Right lobe of liver (tissue), 6 donors: ENCODE measurements at places on chromosomes 12 and 14. TPM values are rescaled to one million over a fixed set of nuclear protein-coding genes. Genes with fewer than 3 reads are reported as not detected.

Gene ORMDL2
- 20.9 TPM for total RNA-seq

DNA sequence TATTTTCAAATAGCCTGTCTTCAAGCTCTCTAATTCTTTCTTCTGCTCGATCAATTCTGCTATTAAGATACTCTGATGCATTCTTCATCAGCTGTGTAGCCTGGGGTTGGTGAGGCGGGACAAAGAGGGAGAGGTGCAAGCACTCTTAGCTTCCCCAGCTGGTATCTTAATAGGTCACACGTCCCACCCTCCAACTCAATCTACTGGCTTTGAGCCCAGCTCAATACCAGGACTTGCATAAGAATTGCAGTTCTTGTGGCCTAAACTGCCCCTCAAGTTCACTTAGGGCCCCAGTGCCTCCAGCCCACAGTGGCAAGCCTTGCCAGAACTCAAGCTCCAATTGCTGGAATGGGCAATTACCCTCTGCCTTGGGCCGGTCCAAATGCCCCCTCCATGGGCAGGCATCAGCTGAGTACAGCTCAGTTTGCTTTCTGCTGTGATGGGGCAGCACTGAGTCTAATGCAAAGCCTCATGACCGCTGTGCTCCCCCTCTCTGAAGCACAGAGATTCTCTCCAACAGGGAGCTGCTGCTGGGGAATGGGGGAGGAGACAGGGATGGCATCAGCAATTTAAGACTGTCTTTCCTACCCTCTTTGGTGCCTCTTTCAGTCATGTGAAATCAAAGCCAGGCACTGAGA, 5.6 kb upstream of the SPATA7 start:
- H3K27me3 ChIP-seq, result no peaks in the 10 kb centered on the region
- H3K36me3 ChIP-seq, result no peaks in the 10 kb centered on the region
- DNase-seq, result no peak
- no peak overlapping the region for H3K4me3 ChIP-seq

DNA sequence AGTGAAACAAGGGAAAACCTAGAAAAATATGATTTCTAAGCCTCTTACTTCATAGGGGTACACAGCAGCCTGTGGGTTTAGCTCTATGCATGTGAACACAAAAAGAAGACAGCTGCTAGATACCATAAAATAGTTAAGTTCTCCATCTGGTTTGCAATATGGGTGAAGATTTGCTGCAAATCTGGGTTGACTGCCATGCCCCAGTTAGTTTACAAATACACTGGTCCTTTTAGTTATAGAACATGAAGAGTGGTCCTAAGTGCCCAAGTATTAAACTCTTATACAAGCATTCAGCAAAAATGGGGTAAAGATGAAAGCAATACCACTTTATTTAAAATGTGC, 176.1 kb downstream of the AEBP2 start:
- no peaks in the 10 kb centered on the region for H3K27me3 ChIP-seq
- H3K27ac ChIP-seq, result no peak overlapping the region
- no peak for DNase-seq
- no peaks in the 10 kb centered on the region for H3K36me3 ChIP-seq

DNA sequence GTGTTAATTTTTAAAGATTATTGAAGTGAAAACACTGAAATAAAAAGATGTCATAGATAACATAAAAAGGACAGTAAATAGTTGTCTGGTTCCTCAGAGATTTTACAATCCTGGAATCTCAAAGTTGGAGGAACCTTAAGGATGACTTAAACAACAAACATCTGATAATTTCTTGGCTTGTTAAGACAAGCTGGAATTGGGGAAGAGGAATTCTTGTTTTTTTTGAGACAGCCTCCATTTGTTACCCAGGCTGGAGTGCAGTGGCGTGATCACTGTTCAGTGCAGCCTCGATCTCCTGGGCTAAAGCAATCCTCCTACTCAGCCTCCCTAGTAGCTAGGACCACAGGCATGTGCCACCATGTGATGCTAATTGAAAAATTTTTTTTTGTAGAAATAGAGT, 2.3 kb downstream of the ZNF410 start:
- no peak overlapping the region for H3K4me3 ChIP-seq
- no peak for DNase-seq
- no peaks in the 10 kb centered on the region for H3K27me3 ChIP-seq
- H3K27ac ChIP-seq, result no peak overlapping the region
- H3K36me3 ChIP-seq, result no peaks in the 10 kb centered on the region

DNA sequence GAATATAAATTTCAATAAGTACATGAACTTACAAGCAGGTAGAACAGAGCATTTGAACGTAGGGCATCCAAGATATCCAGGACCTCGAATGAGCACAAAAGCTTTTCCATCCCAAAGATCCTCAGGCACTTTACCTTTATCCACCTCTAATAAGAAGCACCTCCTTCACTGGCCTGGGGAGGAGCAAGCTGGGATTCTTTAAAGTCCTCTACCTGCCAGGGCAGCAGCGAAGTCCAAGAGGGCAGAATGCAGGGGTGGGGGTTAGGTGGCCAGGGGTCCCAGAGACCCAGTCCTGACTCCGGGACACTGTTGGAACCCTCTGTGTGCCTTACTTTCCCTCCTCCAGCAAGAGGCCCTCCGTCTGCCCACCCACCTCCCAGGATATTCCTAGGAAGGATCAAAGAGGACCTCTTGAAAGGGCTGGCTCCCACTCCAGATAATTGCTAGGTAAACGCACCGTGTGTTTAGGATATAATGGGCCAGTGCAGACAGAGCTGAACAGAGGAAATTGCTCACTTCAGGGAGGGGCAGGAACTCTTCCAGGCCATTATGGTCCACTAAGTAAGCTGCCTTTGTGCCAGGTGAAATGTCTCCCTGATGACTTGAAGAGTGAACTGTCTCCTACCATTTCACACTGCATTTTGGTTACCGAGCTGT, 68.1 kb downstream of the TTC9 start:
- H3K4me1 ChIP-seq, result no peaks in the 10 kb centered on the region
- no peaks in the 10 kb centered on the region for H3K36me3 ChIP-seq
- DNase-seq, result no peak
- H3K27me3 ChIP-seq, result no peaks in the 10 kb centered on the region

Gene PAN2
- 45.8 TPM for total RNA-seq

GRCh38 chr12:27705263-27705662, 5.4 kb upstream of the MRPS35 start:
- no peaks in the 10 kb centered on the region for H3K4me1 ChIP-seq
- H3K27ac ChIP-seq, result no peak overlapping the region
- DNase-seq, result no peak

Gene ARHGEF25
- 2.0 TPM for total RNA-seq

DNA sequence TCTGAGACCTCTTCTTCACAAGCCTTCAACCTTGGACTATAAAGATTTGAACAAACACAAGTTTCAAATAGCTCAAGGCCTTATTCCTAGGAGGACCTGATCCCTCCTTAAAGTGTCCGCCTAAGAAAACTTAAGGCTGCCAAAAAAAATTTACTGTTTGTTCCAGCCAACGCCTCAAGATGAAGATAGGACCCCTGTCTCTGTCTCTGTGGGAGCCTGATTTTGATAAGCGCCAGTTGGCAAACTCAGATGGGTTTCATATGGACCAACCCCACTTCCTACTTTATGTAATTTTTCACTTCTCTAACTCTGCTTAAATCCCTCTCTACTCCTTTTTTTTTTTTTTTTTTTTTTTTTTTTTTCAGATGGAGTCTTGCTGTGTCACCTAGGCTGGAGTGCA, 11.0 kb downstream of the FKBP3 start:
- no peaks in the 10 kb centered on the region for H3K27me3 ChIP-seq
- peaks cover 7% of the 10 kb centered on the region for H3K36me3 ChIP-seq
- H3K27ac ChIP-seq, result no peak overlapping the region
- H3K4me1 ChIP-seq, result no peaks in the 10 kb centered on the region
- H3K4me3 ChIP-seq, result no peak overlapping the region
